Stimulated activated CD4-positive, alpha-beta T cell treated with anti-CD3 and anti-CD28 coated beads, Interleukin-2, amount 100 ng/mL, for 48 hours (primary cell): ENCODE measurements at places on chromosomes 7 and 10.
A peak's percentile ranks its signal among the peaks of the same experiment; 100 is the strongest.

- DNase-seq = no peak
Measured at GRCh38 chr7:28144266-28144665, 36.3 kb downstream of the JAZF1 start.

DNA sequence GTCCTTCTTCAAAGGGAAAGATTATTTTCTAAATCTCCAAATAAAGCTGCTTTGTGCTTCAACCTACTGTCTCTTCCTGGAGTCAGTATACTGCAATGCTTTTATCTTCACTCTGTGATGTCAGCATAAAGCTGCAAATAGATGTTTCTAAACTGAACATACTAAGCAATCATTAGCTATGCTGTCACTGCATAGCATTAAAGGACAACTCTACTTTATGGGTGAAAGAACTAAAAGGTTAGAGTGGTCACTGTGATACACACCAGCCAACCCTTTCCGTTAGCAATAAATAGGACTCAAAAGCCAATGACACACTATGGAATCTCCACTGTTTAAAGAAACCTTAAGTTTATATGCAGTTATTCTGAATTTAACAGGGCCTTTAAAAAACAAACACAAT lies 1.8 kb downstream of the CCDC186 start:
- no peak for DNase-seq

DNA sequence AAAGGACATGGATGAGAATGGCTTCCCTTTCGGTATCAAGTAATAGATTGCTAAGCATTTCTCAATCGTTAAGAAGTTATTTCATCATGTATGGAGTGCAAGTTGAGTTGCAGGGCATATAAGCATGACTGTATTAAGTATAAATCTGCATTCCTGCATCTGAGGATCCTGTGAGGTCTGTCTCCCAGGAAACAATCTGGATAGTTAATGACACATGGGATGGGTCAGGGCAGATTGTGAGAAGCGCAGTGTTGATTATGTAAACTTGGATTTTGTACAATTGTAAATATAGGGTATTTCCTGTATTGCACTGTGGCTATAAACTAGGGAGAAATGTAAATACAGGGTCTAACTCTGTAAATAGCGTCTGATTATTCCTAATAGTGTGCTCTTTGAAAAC lies 102.6 kb downstream of the PLXDC2 start:
- no peak for DNase-seq

- no peak for DNase-seq
Measured at GRCh38 chr7:137316648-137317353, 26.7 kb downstream of the PTN start.

- DNase-seq = no peak
Measured at GRCh38 chr10:60910543-60910942, 33.4 kb downstream of the RHOBTB1 start.

GRCh38 chr7:27890205-27890849 lies 150.4 kb downstream of the TAX1BP1 start:
- DNase-seq = no peak

DNA sequence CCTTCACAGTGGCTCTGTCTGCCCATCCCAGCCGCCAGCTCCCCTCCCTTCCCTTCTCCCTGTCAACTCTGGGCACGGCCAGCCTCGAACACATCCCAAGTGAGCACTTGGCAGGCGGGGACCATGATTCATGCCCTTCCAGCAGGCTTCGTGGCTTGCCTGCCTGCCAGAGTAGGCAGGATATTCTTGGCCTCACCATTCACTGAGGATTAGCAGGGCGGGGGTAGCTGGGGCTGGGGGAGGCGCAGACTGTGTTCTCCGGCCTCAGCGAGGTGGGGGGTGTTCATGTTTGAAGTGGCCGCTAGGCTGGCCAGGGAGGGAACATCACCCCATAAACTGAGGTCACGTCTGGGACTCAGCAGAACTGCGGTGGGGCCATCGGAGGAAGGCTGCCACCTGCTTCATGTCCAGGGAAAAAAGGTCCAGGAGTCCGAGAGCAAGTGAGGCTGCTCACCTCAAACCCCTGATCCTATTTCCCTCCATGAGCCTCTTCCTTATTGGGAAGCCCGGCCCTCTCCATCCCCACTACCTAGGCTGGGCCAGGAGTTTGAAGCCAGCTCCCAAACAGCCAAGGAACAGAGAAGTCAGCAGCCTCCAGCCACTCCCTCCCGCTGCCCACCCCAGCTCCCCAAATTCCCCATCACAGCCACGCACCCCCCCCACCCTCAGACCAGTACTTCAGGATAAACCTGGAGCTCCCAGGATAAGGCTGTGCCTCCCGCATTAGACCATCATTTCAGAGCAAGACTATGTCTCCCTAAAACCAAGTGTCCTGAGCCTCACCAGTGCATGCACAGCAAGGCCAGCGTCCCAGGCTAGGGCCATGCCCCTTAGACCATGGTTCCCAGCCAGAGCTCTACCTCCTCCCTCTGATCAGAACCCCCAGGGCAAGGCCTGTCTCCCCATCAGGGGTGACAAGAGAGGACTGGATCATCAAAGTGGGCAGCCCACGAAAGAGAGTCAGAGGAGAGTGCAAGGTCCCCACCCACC lies 42.8 kb upstream of the RABGEF1 start:
- DNase-seq = no peak

GRCh38 chr7:24898691-24899090 lies 81.3 kb downstream of the OSBPL3 start:
- DNase-seq = no peak

DNA sequence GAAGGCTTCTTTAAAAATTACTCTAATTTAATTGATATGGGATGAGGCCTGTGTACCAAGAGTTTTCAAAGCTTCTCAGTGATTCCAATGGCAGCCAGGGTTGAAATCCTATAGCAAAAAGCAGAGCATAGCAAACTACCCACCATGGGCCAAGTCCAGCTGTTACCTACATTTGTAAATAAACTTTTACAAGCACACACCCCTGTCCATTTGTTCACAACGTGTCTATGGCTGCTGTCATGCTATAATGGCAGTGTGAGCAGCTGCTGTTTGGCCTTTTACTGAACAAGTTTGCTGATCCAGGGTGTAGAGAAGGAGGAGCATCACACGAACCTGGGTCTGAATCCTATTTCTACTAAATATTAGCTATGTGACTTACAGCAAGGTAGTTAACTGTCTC lies 50.0 kb downstream of the NPY start:
- DNase-seq = no peak

DNA sequence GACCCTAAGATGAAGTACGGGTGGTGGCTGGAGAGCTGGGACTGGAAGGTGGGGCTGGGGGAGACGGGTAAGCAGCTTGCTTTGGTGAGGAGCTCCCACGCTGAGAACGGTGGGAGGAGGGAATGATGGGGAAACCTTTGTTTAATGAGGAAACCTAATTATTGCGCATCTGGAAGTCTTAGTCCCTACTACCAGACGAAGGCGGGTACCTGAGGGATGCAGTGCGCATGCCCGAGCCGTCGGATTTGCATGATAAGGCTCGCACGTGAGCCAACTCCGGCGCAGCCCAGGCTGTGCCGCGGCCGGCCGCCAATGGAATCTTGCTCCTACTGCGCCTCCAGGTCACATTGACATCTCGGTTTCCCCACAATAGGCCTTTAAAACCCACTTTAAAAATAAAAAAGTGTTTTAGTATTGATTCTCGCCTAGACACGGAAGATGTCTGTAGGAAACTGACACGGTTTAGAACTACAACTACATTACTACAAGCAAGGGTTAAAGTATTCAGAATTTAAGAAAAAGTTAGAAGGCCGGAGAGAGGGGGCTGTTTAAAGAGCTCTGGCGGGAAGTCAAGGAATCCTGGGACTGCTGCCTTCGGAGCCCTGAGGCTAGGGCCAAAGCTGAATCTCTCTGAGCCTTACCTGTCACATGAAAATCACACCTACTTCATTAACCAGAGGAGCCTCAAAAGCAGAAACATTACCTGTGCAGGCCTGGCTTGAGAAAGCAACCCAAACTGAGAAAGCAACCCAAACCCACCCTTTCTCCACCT lies 12.1 kb upstream of the DLX6 start:
- no peak for DNase-seq

DNA sequence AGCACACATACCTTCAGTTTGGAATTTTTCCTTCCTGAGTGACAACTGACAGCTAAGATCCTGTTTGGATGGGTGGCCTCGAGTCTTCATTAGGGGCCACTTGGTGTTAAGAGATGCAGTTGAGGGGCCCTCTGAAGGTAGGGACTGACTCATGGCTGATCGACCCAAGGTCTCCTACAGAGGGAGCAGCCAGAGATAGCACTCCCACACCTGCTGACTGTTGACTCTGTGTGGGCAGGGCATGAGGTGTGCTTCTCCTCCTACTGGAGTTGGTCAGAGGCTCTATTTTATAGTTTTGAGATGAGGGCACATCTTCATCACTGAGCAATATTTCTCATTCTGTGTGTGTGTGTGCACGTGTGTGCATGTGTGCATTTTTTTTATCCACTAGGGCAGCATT lies 378.8 kb upstream of the PODXL start:
- no peak for DNase-seq

GRCh38 chr7:7581531-7582179 lies 15.0 kb downstream of the MIOS start:
- DNase-seq = no peak

GRCh38 chr10:11901454-11901832 lies 78.3 kb downstream of the PROSER2 start:
- no peak for DNase-seq

GRCh38 chr10:369684-370448 lies 234.6 kb downstream of the ZMYND11 start:
- DNase-seq = no peak

GRCh38 chr10:63491588-63492316 lies 26.0 kb upstream of the JMJD1C start:
- no peak for DNase-seq

GRCh38 chr10:109934958-109935793 lies 11.9 kb upstream of the XPNPEP1 start:
- DNase-seq = no peak

GRCh38 chr10:120517196-120517595 lies 60.2 kb downstream of the PLPP4 start:
- no peak for DNase-seq

DNA sequence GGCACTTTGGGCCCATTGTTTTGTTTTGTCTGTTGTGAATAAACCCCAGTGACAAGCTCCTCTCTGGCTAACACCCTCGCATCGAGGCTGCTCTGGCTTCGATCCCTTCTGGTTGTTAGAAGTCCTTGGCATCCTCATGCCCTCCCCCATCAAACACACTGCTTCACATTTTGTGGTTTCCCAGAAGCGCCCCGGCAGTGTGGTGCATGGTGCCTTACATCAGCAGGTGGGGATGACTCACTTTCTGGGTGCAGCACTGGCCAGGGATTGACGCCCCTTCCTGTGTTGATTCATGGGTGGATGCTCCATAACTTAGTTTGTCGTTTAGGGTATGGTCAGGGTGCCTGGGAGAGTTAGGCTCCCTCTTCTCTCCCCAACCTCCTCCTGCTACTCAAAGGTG lies 51.4 kb downstream of the PLPP4 start:
- DNase-seq = no peak

DNA sequence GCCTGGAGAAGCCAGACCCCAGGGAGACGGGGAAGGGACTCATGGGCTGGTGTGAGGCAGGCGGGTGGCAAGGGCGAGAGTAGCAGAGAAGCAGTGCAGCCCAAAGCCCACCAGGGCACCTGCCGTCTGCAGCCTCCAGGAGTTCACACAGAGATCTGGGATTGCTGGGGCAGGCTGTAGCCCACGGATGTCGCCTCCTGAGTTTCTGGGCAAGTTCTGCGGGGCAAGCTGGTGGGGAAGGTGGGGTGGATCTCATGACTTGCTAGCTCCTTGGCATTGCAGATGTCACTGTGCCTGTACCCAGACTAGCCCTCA lies 6.0 kb downstream of the ADCK2 start:
- DNase-seq = no peak

DNA sequence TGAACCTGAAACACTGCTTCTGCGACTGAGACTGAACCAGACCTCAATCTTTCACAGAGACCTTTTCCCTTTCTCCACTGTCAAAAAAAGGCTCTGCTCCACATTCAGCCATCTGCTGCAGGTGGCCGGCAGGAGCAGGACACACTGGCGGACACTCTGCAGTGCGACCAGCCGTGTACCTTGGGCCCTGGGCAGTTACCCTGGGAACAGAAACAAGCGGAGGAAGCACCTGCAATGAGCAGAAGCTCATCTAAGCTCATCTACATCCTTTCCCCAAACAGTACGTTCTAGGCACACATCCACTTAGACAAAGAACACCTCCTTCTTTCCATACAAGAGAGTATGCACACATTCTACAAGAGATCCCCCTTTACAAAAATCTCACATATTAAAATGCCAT lies 22.8 kb downstream of the VOPP1 start:
- no peak for DNase-seq

DNA sequence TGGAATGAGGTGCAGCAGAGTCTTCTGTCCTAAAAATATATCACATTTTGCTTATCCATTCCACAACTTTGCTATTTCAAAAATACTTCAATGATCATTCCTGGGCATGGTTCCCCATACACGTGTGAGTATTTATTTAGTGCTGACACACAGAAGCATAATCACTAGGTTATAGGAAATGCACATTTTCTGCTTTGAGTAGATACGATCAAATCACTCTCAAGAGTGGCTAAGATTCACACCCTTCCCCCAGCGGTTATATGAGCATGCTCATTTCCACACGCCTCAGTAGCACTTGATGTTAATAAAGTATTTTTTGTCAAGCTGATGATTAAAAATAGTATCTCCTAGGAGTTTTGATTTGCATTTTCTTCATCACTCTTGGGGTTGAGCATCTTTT lies 93.5 kb upstream of the LRRC4 start:
- DNase-seq = no peak

- DNase-seq = peak; percentile 5
Measured at GRCh38 chr10:60524541-60524940, 134.9 kb upstream of the ANK3 start.

DNA sequence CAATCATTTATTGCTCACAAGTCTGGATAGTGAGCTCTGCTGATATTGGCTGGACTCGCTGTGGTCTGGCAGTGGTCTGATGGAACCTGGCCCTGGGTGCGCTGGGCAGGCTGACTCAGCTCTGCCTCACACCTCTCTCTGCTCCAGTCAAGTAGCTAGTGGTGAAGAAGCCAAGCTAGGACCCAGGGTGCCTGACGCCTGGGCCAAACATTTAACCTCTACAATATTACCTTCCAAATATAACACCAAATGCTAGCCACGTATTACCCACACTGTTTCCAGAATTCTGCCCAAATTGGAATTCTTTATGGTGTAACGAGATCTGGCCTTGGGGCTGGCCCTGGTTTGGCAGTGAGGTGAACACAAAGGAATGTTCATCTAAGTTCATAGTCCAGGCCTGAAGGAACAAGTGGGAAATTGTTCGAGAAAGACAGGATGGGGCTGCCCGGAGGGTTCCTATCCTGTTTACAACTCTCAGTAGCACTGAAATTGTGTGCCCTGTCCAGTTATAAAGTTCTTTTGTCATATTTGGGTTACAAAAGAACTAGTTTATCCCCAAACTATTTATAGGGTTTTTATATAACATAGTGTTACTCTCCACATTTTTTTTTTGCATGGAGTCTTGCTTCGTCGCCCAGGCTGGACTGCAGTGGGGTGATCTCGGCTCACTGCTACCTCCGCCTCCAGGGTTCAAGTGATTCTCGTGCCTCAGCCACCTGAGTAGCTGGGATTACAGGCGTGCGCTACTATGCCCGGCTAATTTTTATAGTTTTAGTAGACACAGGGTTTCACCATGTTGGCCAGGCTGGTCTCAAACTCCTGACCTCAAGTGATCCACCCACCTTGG lies 16.3 kb downstream of the OR2AE1 start:
- no peak for DNase-seq

- DNase-seq = no peak
Measured at GRCh38 chr10:96958071-96958470, 126.0 kb downstream of the LCOR start.

GRCh38 chr7:33968591-33968990 lies 63.3 kb downstream of the BMPER start:
- no peak for DNase-seq
